NCI-H1694 treated with DMSO at 0.1 percent for 48 hours (cell line): ENCODE measurements at places on chromosomes 7 and 10.

GRCh38 chr7:18978108-18978495 is 139.3 kb downstream of the TWIST1 start:
- DNase-seq: no peak

DNA sequence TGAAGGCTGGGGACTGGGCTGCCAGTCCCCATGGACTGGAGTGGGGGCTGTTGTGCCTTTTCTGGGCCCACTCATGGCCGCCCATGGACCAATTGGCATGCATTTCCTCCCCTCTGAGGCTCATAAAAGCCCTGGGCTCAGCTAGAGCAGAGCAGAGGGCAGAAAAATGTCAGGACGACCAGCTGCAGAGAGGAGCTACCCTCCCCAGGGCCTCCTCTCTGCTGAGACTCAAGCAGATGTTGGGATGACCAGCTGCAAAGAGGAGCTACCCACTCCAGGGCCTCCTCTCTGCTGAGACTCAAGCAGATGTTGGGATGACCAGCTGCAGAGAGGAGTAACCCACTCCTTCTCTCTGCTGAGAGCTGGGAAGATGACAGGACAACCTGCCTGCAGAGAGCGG is 20.3 kb upstream of the NUB1 start:
- no peak for DNase-seq

GRCh38 chr7:14292737-14293136 is 303.3 kb upstream of the ETV1 start:
- DNase-seq: no peak

DNA sequence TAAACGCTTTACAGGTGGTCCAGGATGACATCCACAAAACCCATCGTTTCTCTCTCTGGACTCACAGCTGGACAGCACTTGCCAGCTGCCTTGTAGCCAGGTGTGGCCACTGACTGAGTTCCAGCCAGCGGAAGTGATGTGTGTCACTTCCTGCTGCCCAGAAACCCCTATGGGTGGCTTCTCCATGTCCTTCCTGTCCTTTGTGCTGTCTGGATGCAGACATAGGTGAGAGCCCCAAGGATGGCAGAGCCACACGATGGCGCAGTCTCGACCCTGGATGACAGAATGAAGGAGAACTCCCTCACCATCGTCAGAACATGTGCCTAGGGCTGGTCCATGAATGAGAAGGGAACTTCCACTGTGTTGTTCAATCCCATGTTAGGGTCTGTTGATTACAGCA is 22.1 kb downstream of the NMT2 start:
- DNase-seq: no peak

DNA sequence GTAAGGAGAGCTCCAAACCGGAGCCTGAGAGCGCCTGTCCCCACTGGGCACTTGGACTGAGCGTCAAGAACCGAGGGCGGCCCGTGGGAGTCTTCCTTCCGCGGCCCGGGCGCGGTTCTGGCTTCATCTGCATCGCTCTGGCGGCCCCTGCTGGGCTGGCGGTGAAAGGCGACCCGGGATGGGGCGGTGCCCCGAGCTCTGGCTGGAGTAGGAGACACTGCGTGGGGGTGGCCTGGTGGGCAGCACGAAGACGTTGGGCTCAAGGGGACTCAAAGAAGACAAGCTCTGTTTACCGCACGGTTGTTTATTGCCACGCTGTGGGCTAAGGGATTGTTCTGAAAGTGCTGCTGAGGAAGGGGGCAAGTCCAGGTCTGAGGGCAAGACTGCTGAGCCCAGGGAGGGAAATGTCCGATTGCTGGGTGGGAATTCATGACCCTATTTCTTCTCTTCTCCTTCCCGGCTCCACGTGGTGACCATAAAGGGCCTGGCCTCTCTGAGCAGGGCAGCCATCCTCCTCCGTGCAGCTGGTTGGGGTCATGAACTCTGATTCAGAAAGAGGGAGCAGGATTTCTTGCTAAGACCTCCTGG is 29.8 kb downstream of the PLAU start:
- peak; percentile 32 for DNase-seq

- no peak for DNase-seq
Observed at GRCh38 chr10:7275761-7276440, 134.9 kb downstream of the SFMBT2 start.

DNA sequence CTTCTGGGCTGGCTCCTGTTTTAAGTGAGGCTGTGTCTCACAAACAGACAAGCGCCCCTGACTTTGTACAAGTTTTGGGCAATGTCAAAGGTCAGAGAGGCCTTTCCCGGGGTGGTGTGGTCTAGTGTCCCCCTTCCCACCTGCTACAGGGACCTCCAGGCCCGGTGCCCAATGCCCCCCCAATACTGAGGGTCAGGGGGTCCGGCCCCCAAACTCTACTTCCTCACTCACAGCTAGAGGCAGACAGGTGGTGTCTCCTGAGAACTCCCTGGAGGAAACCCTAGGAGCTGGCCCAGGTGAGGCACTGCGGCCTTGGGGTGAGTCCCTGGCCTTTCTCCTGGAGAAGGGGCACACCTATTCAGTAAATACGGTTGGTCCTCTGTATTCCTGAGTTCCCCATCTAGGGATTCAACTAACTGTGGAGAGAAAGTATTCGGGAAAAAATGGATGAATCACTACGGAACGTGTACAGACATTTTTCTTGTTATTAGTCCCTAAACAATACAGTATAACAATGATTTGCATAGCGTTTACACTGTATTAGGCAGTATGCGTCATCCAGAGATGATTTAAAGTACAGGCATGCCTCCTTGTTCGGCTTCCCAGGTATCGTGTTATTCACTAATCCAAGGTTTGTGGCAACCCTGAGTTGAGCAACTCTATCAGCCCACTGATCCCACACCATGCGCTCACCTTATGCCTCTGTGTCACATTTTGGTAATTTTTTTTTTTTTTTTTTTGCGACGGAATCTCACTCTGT is 308.1 kb downstream of the WDR37 start:
- DNase-seq: no peak

GRCh38 chr7:4286351-4286750 is 395.7 kb upstream of the FOXK1 start:
- no peak for DNase-seq

GRCh38 chr7:28745351-28745750 is 212.8 kb downstream of the TRIL start:
- DNase-seq: no peak

GRCh38 chr7:104921596-104921995 is 92.4 kb upstream of the KMT2E start:
- DNase-seq: no peak

- peak; percentile 18 for DNase-seq
Observed at GRCh38 chr10:74213571-74214162, 62.6 kb downstream of the ADK start.

GRCh38 chr7:16646472-16647072 is 591 bp downstream of the BZW2 start:
- DNase-seq: no peak

DNA sequence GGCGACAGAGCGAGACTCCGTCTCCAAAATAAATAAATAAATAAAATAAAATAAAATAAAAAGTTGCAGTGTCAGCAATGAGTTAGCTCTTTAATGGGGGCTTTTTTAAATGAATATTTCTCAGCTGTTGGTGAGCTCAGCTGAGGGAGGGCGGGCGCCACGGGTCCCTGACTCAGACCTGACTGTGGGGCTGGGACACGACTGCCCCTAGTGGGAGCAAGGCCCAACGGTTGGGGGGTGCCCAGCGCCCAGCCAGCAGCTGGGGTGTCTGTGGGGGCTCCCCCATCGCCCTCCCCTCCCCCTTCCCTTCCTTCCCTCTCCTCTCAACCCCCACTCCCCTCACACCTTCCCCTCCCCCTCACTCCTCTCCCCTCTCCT is 46.6 kb downstream of the PWWP2B start:
- DNase-seq: no peak

DNA sequence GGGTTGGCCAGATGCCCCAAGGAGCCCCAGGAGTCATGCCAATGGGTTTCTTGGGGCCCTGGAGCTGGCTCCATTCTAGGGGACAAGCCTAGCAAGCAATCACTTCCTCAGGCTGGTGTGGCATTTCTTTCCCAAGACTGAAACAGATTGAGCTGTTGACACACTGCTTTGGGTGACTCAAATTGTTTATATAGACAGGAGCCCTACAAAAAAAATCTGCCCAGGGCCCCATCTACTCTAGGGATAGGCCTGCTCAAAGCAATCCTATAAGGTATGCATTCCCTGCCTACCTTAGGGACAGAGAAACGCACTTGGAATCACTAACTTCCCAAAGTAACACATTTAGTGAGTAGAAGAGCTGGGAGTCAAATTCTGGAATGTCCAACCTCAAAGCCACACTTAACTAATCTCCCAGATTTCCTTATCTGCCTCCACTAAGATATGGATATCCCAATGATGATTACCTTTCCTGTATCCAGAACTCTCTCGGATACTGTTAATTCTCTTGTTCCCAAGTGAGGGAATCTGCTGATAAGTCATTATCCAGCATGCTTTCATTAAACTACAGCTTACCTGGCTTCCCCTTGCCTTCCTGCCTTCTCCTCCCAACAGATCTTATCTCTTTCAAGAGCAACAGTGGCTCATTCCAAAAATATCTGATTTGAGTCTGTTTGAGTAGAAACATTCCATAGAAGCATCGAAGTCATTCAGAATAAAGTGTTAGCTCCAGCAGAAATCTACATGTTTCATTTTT is 3.1 kb downstream of the ABLIM1 start:
- no peak for DNase-seq

GRCh38 chr10:101189461-101190401 is 39.5 kb downstream of the LBX1 start:
- no peak for DNase-seq

GRCh38 chr10:11856089-11856488 is 32.9 kb downstream of the PROSER2 start:
- no peak for DNase-seq

- no peak for DNase-seq
Observed at GRCh38 chr7:52540041-52540440, 495.4 kb upstream of the POM121L12 start.

DNA sequence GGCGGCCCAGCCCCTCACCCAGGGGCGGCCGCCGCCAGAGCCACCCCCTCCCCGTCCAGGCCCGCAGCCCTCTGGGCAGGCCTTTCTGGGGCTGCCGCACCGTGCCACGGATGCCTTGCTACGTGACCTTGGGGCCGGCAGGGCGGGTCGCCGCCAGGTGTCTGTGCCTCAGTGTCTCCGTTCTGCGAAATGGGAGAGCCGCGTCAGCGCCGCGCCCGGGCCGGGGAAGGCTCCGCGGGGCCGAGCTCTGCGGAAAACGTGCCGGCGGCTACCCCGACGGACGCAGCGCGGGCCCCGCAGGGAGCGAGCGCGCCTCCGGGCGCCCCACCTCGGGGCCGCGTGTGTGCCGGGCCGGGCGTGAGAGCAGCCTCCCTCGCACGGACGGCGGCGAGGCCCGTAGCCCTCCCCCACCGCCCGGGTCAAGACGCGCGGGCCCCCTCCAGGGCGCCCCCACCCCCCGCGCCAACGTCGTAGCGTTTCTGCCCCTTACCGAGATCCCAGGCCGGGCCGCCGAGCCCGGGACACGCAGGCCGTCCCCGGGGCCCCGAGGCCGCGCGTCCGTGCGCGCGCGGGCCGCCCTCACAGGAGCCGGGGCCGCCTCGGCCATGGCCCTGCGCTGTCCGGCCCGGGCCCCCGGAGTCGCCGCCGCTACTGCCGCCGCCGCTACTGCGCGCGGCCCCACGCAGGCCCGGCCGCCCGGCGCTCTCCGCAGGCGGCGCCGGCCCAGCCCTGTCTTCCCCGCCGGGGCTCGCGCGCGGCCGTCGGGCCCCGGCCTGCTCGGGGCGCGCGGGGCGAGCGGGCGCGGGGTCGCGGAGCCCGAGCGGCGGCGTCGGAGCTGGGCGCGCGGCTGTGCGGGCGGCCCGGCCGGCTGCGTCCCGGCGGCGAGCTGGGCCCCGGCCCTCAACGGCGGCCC is 1.1 kb downstream of the ZNF777 start:
- DNase-seq: no peak
